NCI-H1417 (cell line): ENCODE measurements at places on chromosomes 6 and 20.

- no peak for DNase-seq
These were observed 131.2 kb upstream of the RPS6KA2 start for GRCh38 chr6:166758136-166758704.

DNA sequence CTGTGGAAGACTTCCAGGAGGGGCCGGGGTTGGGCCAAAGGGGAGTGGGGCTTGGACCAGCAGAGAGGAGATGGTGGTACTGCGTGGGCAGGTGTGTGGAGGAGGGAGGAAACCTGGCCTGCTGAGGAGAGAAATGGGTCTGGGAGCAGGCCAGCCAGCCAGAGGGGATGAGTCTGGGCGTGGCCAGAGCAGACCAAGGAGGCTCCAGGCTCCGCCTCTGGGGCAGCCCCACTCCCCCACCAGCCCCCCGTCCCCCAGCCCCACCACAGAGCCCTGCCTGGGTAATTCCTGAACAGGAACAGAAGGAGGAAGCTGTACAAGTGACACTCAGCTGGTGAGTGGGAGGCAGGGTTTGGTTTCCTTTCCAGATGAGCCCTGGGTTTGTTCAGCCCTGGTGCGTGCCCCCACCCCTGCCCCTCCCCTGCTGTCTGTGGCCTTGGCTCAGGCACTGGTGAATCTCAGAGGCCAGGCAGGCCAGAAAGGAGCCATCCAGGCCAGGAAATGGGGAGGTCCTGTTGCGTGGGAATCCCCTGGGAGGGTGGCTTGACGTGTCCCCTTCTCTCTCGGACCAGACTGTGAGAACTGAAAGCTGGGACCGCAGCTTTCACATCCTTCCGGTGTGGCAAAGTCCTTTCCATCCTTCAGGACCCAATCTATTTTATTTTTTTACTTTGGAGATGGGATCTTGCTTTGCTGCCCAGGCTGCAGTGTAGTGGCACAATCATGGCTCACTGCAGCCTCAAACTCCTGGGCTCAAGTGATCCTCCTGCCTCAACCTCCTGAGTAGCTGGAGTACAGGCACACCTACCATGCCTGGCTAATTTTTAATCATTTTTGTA, 9.4 kb upstream of the SRC start:
- DNase-seq: no peak

DNA sequence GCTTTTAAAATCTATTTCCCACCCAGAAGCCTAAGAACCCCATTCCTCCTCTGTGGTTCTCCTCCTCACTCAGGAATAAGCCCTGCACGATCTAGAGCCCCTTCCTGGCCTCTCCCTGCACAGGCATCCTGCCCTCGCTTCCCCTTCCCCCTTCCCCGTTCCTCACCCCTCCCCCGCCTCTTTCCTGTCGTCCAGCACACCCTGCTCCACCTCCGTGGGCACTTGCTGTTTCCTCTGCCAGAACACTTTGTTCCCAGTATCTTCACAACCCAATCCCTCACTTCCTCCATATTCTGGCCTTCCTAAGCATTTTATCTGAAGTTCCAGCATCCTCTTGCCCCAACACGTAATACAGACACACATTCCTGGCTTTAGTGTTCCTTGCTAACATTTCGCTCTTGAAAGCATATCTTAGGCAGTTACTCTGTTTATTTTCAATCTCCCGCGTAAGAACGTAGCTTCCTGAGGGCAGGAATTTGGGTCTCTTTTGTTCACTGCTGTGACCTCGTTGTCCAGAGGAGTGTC, 20.2 kb upstream of the SLC22A2 start:
- DNase-seq: no peak

- DNase-seq: peak; percentile 72
These were observed 6.4 kb downstream of the OSBPL2 start for GRCh38 chr20:62244644-62245108.
